ENCODE measurements at places on chromosomes 4 and X. TPM values are rescaled to one million over a fixed set of nuclear protein-coding genes. Genes with fewer than 3 reads are reported as not detected.

DNA sequence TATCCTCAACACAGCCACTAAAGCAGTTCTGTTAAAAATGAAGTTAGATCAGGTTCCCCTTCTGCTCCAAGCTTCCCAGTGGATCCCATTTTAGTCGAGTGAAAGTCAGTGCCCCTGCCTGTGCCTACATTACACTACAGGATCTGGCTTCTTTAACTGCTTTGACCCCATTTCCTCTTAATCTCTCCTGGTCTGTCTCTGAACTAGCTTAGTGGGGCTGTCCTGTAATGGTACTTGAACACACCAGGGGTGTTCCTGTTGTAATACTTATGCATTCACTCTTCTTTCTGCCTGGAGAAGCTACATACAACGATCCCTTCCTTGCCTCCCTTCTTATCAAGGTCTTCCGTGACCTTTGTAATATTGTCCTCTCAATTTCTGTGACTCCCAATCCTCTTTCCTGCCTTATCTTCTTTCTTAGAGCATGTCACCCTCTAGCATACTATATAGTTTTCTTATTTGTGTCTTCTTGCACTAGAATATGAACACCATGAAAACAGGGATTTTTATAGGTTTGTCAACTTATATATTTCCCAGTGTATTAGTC, 16.7 kb downstream of the ARSJ start:
- no peak for DNase-seq

C4orf50 gene
- not detected for total RNA-seq

DNA sequence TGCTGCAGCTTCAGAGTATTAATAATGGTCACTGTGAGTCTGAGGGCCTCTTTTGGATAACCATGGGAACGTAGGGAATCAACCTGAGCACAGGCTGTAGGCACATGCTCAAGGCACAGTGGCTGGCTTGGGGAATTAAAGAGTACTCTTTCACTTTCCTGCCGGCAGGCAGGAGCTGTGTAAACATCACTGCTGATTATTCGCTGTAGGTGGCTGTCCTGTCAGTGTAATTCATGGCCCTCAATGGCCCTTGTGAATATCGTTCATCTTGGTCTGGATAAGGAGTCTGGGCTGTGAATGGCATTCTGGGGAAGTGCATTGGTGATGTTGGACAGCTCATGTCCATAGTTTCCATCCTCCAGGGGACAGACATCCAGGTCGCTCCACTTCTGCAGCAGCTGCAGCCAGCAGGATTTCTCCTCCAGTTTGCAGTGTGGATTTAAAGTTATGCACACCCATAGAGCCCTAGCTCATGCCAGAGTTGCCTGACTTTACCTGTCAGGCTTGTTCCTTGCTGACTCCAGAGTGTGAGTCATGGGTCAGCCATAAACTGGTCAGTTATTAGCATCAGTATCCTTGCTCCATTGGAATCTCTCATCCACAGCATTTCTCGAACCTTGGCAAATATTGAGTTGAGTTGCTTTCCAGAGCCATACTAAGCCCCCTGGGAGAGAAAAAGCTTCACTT, 43.0 kb downstream of the C4orf33 start:
- DNase-seq, result no peak

NEUROG2 gene
- not detected for total RNA-seq

FGFR3 gene
- total RNA-seq, result 2.1 TPM

DNA sequence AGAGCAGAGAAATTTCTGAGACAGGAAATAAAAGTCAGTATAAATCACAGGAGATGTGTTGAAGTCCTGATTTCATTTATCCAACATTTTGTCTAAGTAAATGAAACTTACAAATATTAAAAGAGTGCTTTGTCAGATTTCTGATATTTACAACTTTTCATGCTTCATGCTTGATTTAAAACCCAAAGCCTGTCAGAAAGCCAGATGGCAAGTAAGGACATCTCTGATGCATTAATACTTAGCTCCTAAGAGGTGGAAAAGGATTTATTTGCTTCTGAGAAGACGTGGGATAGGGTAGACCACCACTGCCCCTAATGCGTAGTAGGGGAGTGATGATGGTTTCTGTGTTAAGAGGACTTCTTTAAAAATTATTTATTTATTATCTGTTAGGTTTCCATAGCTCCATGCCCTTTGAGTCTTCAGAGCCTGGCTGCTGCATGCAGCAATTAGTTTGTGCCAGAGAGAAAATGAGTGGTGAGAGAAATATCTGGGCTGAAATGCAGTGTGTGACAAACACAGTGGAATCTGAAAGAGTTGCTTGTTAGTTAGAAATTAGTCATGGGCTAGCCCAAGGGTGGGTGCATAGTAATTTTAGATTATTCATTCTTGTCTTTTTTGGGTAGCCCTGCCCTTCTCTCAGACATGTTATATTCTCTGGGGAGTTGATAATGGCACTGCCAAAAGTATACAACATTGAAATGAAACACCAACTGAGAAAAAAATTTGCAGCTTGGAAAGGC, 333.8 kb downstream of the C4orf33 start:
- no peak for DNase-seq

- DNase-seq, result peak; percentile 5
Measured at GRCh38 chr4:39574946-39575345, 47.7 kb upstream of the UGDH start.

DNA sequence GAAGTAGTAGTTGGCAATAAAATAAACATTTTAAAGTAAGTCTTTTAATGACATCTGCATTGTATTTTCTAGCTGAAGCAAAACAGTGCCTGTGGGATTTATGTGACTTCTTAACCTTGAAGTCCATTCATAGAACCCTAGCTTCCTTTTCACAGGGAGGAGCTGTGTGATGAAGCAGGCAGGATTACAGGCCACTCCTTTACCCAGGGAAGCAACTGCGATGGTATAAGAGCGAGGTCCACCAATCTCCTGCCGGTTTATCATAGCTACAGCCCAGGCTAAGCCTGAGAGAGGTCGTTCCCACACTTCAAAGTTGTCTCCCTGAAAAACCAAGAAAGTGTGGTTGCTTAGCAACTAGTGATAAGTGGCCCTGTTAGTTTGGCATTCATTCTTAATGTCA, 7.0 kb downstream of the RPL36A start:
- DNase-seq, result no peak

P2RY4 gene
- 0.32 TPM for total RNA-seq

ACSL1 gene
- total RNA-seq, result 95.4 TPM

DNA sequence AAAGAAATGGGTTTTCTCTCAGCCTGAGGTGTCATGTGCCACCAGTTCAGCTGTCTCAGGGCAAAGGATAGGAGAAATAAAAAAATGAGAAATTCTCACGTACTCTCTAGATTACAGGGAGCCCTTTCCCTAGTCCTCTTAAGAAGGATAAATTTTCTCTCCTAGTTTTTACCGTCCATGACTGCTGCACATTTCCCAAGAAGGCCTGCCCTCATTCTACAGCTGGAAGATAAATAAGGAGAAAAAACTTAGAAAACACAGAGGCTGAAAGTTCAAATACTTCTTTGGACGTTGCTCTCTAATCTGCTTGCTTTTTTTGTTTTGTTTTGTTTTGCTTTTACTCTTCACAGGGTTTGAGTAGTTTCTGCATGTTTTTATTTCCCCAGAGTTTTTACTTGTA, 211.9 kb downstream of the DCAF12L2 start:
- DNase-seq, result no peak

FAM90A26 gene
- total RNA-seq, result not detected

MTCP1 gene
- 15.7 TPM for total RNA-seq

GRCh38 chr4:123743848-123744247, 347.3 kb downstream of the SPRY1 start:
- no peak for DNase-seq

DNA sequence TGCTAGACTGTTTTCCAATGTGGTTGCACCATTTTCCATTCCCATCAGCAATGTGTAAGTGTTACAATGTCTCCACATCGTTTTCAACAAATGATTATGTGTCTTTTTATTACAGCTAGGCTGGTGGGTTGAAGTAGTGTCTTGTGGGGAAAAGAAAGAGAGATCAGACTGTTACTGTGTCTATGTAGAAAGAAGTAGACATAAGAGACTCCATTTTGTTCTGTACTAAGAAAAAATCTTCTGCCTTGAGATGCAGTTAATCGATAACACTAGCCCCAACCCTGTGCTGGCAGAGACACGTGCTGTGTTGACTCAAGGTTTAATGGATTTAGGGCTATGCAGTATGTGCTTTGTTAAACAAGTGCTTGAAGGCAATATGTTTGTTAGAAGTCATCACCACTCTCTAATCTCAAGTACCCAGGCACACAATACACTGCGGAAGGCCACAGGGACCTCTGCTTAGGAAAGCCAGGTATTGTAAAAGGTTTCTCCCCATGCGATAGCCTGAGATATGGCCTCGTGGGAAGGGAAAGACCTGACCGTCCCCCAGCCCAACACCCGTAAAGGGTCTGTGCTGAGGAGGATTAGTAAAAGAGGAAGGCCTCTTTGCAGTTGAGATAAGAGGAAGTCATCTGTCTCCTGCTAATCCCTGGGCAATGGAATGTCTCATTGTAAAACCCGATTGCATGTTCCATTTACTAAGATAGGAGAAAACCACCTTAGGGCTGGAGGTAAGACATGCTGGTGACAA, 23.0 kb upstream of the UGT2B15 start:
- no peak for DNase-seq

DNA sequence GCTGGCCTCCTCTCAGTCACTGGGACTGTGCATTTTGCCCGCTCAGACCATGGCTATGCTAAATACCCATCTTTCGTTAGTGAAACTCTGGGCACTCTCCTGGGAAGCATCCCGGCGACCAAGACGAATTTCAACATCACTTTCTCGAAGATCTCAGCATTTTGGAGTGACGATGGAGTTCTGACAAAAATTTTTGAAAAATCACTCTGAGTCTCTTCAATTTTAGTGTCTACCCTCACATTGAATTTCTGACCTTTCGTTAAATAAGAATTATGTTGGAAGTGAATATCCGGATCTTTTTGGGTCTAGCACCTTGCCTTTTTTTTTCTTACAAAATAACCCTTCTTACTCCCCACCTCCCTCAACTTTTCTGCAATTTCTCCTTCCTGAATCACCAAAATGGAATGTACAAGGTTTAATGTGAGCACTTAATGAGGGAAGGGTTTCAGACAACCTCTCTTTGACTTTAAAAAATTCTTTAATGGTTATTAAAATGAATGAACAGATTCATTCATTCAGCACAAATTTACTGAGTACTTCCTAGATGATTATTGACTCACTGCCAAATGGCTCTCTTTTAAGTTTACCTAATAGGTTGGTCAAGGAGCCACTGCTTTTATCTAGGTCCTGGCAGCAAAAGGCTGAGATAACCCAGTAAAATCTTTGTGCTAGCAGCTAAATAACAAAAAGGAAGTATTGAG, 746 bp upstream of the AADAT start:
- no peak for DNase-seq

DNA sequence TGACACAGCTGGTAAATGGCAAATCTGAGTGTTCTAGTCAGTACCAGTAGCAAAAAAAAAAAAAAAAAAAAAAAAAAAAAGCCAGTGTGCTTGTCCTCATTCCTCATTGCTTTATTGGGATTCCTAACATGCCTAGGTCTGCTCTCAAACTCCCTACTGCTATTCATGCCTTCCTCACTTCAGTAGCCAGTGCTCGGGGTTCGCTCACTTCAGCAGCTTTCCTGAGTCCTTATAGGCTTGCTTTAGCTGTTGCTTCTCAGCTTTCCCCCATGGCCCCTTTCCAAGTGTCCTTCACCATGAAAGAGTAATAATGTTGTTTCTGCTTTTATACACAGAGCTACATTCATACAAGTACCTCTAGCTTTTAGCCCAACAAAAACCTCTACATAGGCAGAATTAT, 30.8 kb downstream of the SLITRK2 start:
- no peak for DNase-seq

- DNase-seq, result no peak
Measured at GRCh38 chrX:107135049-107135964, 16.7 kb upstream of the RBM41 start.

ZXDA gene
- 5.7 TPM for total RNA-seq

- DNase-seq, result no peak
Measured at GRCh38 chr4:27288496-27288895, 427.9 kb downstream of the STIM2 start.

GRCh38 chr4:912548-913279, 19.4 kb downstream of the GAK start:
- peak; percentile 65 for DNase-seq

WDR17 gene
- total RNA-seq, result 2.5 TPM

DNA sequence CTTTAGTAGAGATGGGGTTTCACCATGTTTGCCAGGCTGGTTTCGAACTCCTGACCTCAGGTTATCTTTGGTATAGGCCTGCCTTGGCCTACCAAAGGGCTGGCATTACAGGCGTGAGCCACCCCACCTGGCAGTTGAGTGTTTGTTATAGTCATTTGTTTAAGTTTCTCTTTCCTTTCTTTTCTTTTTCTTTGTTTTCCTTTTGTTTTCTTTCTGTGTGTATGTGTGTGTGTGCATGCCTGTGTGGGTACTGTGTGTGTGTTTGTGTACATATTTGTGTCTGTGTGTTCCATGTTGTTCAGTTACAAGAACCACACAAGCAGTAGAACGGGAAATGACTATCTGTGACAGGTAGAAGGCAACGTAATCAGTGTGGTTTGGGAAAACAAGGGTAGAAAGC, 624.9 kb downstream of the FSTL5 start:
- DNase-seq, result no peak

DNA sequence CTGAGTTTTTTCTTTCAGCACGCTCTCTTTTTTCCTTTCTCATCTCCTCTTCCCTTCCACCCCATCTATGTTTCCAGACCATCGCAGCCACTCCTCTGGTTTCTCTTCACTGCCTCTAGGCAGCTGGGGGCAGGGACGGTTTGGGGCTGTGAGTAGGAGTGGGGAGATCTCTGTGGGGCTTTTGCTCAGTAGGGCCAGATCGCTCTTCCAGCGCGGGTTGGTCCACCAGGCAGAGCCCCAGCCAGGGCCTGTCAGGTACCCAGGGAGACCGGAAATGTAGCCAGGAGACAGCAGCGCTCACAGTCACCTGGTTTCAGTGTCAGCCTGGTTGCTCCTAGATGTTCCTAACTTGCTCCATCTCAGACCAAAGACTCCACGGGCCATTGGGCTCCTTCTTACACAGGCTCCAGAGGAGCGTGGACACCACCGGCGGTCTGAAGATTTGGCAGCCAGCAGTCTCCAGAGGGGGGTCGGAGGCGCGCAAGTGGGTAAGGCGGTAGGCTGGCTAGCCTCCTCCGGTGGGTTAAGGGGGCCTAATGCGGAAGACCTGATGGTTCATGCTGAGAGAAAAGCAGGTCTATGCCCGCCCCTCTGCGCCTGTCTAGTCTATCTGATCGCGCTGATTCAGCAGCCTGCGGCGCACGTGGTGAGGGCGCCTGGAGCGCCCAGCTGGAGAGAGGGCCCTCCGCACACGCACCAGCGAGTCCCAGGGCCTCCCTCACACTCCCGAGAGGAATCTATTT, 1.8 kb downstream of the FGF5 start:
- peak; percentile 69 for DNase-seq

DNA sequence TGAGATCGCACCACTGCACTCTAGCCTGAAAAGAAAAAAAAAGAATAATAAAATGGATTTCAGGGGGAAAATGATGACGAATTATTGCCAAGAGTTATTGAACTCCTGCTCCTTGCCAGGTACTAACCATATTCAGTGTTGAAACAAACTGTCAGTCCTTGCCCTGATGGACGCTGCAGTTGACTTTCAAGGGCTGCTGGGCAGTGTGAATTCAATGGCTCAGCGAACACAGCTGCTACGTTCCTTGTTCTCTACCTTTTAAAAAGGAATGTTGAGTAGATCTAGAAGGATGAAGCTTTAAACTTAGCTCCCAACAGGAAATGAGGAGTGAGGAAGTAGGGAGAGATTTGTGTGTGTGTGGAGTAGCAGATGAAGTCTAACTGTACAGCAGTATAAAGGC, 2.7 kb downstream of the LIMCH1 start:
- no peak for DNase-seq

ARAP2 gene
- total RNA-seq, result 12.8 TPM
